ENCODE measurements at places on chromosomes 6 and 20.

DNA sequence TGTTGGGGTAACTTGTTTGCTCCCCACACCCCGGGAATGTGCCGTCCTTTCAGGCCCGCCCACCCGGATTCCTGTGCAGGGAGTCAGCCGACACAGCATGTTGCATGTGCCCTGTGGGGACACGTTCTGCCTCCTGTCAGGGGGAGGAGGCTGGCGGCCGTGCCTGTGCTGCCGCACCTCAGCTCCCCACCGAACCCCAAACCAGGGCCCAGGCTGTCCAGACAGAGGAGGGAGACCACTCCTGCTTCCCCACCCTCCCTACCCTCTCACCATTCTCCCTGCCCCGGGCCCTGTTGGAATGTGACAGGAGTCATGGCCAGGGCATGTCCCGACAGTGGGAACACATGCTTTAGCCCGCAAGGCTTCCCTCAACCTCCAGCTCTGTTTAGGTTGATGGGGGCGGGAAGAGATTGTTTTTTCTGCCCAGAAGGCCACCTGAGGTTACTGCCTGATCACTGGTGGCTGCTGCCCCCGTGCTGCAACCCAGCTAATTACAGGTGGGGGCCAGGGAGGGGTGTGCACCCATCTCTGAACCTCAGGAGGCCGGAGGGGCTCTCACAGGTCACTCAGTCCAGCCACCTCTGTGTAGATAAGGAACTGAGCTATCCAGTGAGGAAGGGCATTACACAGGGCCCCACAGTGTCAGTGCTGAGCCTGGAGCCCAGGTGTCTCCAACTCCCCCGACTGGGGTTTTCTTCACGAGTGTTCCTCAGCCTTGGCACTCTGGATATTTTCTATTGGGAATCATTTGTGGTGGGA, 13.6 kb downstream of the LRRC73 start:
- no peak for DNase-seq

GRCh38 chr6:56318851-56319250, 71.5 kb upstream of the COL21A1 start:
- DNase-seq: no peak

DNA sequence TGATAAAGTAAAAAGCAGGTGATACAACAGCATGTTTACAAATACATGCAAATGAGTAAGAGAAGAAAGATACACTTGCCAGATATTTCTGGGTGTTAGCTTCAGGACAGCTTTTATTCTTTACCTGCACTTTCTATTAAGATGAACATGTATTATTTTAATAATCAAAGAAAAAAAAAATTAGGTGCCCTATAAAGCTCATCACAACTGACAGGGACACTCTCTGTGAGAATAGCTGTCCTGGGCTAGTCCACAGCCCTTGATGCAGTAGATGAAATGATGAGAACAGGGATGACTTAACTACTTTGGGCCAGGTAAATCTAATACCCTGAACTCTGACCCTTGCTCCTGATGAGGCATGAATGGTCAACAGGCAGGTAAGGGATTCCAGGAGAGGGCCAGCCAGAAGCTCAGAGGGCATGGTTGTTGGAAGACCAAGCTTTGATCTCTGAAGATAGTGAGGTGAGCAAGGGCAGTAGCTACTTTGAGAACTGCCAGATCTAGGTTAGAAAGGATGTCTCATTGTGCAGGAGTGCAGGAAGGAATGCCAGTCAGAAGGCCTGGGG, 15.6 kb downstream of the NSFL1C start:
- DNase-seq: no peak

DNA sequence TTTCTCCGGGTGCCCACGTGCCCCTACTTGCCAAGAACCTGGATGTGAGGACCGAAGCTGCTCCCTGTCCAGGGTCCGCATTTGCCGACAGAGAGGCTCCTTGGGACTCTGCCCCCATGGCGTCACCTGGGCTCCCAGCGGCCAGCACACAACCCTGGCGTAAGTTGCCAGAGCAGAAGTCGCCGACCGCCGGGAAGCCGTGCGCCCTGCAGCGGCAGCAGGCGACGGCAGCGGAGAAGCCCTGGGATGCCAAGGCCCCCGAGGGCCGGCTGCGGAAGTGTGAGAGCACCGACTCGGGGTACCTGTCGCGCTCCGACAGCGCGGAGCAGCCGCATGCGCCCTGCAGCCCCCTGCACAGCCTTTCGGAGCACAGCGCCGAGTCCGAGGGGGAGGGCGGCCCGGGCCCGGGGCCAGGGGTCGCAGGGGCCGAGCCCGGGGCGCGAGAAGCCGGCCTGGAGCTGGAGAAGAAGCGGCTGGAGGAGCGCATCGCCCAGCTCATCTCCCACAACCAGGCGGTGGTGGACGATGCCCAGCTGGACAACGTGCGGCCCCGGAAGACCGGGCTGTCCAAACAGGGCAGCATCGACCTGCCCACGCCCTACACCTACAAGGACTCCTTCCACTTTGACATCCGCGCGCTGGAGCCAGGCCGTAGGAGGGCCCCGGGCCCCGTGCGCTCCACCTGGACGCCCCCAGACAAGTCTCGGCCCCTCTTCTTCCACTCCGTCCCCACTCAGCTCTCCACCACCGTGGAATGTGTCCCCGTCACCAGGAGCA, 28.3 kb downstream of the ZNF831 start:
- no peak for DNase-seq

GRCh38 chr20:57404419-57405072, 13.3 kb downstream of the RBM38 start:
- DNase-seq: no peak

GRCh38 chr6:144314003-144314485, 28.9 kb downstream of the UTRN start:
- no peak for DNase-seq

- no peak for DNase-seq
Measured at GRCh38 chr6:80488190-80488589, 381.7 kb downstream of the BCKDHB start.

GRCh38 chr6:125806813-125807212, 16.1 kb downstream of the NCOA7 start:
- no peak for DNase-seq

DNA sequence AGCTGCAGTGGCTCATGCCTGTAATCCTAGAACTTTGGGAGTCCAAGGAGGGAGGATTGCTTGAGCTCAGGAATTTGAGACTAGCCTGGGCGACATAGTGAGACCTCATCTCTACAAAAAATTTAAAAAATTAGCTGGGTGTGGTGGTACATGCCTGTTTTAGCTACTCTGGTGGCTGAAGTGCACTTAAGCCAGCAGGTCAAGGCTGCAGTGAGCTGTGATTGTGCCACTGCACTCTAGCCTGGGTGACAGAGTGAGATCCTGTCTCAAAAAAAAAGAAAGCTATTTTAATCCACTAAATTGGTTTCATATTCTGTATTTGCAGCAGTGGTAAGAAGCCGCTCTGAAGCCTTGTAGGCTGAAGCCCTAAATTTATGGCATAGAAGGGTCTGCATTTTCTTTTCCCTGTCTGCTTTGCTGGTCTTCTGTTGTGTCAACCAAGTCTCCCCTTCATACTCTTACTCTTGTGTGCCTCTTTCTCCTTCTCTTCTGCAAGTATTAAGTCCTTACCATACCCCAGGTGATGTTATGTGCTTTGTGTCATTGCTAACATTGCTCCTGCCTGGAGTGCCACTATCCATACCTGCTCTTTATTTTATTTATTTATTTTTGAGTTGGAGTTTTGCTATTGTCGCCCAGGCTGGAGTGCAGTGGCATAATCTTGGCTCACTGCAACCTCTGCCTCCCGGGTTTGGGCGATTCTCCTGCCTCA, 70.9 kb downstream of the MYO6 start:
- DNase-seq: no peak

- DNase-seq: no peak
Measured at GRCh38 chr6:54427396-54427937, 119.2 kb downstream of the TINAG start.

GRCh38 chr6:144595266-144595665, 310.1 kb downstream of the UTRN start:
- DNase-seq: no peak

DNA sequence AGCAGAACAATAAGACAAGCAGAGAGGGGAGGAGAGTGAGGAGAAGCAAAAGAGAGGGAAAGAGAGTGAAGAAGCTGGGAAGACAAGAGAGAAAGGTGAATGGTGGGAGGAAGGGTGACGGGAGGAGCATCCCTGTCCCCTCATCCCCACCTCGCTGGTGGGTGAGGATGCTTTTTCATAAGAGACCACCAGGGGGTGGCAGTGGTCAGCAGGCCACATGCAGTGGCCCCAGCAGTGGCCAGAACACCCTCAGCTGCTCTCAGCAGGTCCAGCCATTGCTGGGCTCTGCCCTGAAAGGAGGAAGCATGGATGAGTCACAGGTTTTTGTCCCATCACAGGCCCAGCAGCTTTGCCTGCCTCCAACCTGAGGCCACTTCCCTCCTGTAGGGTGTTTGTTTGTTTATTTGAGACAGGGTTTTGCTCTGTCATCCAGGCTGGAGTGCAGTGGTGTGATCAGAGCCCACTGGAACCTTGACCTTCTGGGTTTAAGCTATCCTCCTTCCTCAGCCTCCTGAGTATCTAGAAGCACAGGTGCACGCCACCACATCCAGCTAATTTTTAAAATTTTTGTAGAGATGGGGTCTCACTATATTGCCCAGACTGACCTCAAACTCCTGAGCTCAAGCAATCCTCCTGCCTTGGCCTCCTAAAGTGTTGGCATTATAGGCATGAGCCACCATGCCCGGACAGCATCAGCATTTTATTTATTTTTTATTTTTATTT, 24.0 kb downstream of the FGD2 start:
- DNase-seq: no peak

GRCh38 chr6:117267766-117268534, 2.6 kb downstream of the VGLL2 start:
- DNase-seq: no peak

Measured in left renal pelvis (tissue), 4 donors.